A549 treated with Hydrocortisone at 1 μM for 4 hours (cell line): ENCODE measurements at places on chromosomes 2 and 18. TPM values are rescaled to one million over a fixed set of nuclear protein-coding genes. Genes with fewer than 3 reads are reported as not detected.

Gene MAPK4
- total RNA-seq, result 0.13 to 0.28 TPM (median 0.18 TPM) in 5 replicates

Gene STPG4
- total RNA-seq, result not detected in 5 replicates

Gene GKN2
- 1.8 to 3.1 TPM (median 2.5 TPM) in 5 replicates for total RNA-seq

Gene CROCC2
- total RNA-seq, result not detected in 5 replicates

Gene TMEM169
- 0.25 to 0.75 TPM (median 0.38 TPM) in 5 replicates for total RNA-seq

Gene PLA2R1
- 1.6 to 2.7 TPM (median 2.4 TPM) in 5 replicates for total RNA-seq

Gene G6PC2
- total RNA-seq, result not detected in 5 replicates

Gene MC2R
- total RNA-seq, result not detected in 5 replicates
